ENCODE measurements at places on chromosomes 16 and 17.
A peak's percentile ranks its signal among the peaks of the same experiment; 100 is the strongest.

GRCh38 chr17:7703584-7704479 lies 1.2 kb upstream of the EFNB3 start:
- no peak for DNase-seq

- DNase-seq = no peak
Measured at GRCh38 chr17:62008294-62008693, 56.8 kb downstream of the MED13 start.

DNA sequence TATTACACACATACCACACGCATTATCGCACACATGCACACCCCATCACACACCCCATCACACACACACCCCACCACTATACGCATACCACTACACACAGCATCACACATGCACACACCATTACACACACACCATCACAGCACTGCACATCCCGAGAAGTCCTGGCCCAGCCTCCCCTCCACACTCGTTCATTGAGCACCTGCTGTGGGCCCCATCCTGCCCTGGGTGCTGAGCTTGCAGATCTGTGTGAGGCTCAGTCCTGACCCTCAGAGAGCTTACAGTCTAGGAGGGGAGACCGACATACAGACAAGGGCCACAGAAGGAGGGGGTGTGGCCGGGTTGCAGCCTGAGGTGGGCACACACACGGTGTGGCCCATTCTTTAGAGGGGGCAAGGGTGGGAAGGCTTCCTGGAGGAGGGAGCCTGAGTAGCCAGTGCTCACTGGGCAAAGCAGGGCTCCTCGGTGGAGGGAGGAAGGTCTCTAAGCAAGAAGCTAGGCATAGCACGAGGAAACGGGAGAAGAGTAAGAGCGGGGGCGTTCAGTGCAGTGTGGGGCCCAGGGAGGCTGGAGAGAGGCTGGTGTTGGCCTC lies 206.6 kb downstream of the NTN1 start:
- no peak for DNase-seq

DNA sequence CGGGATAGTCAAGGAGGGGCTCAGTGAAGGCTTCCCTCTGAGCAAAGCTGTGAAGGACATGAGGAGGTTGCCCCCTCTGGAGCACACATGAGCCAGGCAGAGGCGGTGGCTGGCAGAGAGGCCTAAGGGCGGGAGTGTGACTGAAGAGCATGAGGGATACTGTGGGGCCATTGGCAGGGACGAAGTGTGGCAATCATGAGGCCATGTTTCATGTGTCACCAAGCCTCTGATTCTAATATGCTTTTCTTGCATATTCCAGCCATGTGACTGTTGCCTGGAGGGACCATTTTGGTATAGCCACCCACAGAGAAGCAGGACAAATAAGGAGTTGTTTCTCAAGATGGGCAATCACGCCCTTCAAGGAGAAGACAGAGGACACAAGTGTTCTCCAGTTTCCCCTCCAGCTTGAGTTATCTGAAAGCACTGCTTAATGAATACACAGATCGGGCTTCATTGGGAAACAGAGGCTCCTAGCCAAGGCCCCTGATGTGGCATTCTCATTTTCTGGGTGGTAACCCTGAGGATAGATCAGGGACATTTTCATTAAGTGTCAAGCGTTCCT lies 68.0 kb downstream of the AKAP1 start:
- no peak for DNase-seq

DNA sequence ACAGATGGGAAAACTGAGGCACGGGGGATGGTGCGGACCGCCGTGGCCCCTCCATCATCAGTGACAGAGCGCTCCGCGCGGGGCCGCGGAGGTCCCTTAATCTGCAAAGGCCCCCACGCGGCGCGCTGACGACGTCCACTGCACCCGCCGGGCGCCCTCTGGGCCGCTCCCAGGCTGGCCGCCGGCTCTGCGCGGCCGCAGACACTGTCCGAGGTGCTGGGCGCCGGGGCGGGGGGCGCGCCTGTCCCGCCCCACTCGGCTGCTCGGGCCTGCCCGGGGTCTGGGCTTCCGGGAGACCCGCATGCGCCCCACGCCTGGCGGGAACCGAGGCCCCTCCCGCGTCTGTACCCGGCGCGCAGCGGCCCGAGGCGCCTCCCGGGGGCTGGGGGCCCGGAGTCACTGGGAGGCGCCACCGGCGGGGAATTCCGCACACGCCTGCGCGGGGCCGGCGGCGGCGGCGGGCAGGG lies 550 bp upstream of the RNF213 start:
- peak; percentile 84 for DNase-seq

DNA sequence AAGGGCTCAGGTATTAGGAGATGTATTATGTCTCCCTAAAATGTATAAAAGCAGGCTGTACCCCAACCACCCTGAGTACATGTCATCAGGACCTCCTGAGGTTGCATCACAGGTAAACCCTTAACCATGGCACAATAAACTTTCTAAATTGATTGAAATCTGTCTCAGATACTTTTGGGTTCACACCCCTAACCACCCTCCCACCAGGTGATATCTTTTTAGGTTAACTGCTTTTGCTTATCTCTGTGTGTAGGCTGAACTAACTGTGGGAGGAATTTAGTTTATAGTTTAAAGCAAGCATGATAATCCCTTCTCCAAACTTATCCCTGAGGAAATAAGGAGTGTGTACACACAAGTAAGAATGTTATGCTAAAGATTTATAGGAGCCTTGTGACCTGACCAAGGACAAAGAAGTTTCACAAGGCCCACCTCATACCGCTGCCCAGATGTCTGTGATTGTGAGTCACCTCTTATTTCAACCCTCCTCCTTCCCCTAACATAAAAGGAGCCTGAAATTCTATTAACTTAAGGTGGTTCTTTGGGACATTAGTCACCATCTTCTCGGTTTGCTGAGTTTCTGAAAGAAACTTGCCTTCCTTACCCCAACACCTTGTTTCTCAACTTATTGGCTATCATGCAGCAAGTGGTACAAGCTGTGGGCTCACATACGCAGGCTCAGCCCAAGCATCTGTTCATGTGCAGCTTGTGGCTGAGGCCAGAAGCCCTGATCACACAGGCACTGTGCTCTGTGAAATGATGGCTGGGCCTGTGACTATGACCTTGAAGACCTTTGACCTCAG lies 11.3 kb downstream of the PRSS22 start:
- DNase-seq = no peak

GRCh38 chr16:31052114-31052513 lies 18.8 kb downstream of the STX4 start:
- no peak for DNase-seq

- DNase-seq = no peak
Measured at GRCh38 chr17:16456742-16457316, 35.2 kb downstream of the LRRC75A start.

DNA sequence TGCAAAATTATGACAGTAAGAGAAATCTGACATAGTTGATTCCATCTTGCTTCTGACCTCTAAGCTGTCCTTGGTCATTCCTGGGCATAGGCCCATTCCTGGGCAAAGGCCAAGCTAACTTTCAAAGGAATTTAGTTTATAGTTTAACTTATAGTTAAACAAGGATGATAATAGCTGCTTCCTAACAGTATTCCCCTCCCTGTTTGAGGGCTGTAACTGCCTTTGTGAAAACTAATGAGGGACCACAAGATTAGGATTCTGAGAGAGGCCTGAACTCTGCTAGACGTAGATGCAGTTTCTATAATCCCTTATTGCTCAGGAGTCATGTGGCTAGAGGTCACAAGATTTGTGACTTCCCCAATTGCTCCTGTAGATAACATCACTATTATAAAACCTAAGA lies 80.2 kb upstream of the ASIC2 start:
- no peak for DNase-seq

- no peak for DNase-seq
Measured at GRCh38 chr16:81293909-81294802, 20.6 kb upstream of the GAN start.

DNA sequence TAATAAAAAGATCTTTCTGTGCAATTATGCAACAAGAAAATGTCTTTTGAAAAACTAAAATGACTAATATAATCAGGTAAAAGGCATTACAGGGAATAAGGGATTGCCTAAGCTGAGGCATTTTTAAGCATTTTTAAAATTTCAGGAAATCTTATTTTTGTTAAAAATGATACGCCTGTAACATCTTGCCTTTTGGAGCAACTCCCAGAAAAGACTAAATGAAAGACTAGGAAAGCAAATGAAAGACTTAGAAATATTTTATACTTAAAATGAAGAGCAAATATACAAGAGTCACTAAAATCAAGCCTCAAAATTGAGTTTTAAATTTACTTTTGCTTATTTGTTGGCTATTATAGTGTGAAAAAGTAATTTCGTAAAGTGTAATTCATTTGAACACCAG lies 55.8 kb downstream of the DUSP14 start:
- no peak for DNase-seq

DNA sequence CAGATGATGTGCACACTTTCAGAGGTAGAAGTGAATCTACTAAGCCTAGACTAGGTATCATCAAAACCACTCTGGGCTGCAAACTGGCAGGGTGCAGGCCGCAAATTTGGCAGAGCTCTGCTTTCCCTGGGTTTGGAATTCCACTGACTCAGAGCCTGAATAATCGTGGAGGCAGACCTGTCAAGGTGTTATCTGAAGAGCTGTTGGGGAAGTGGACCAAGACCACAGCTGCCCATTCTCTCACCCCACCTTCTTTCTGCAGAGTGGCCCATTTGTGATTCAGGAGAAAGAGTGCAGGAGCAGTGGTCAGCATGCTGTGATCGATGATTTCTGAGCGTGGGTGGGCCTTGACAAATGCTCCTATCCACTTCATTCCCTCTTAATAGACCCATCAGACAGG lies 45.8 kb upstream of the CBLN1 start:
- DNase-seq = no peak

GRCh38 chr16:143047-143446 lies 4.6 kb upstream of the NPRL3 start:
- no peak for DNase-seq

- DNase-seq = no peak
Measured at GRCh38 chr16:77549876-77550275, 115.0 kb upstream of the ADAMTS18 start.

GRCh38 chr17:61073799-61074513 lies 325.7 kb upstream of the TBX2 start:
- no peak for DNase-seq

DNA sequence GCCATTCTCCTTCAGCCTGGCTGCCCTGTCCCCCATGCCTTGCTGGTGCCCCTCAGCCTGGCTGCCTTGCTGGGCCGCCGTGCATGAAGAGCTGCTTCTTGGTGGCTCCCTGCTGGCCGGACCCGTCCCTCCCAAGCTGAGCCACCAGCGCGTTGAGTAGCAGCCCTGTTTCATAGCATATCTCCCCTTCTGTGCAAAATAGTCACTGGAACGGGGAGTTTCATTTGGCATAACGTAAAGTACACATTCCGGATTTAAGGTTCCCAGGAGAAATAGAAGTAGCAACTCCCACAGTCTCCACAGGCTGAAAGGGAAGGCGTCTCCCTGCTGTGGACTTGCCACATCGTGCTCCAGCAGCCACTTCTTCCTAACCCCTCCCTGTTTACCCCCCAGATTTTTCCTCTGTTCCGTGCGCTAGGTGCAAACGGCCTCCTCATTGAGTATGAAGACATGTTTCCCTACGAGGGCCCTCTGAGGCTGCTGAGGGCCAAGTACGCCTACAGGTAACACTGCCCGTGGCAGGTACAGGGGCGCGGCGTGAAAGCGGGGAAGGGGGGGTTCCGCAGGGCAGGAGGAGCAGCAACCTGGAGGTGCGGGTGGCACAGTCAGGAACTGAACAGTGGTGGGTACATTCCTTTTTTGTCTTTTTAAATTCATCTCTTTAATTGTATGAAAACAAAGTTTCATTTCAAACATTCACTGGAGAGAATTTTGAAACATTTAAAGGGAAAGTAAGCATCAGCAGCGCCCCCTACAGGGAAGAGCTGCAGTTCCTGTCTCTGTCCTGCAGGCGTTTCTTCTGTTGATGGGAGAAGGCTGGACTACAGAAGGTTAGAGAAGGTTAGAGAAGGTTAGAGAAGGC lies 5.8 kb upstream of the OGFOD3 start:
- peak; percentile 51 for DNase-seq

GRCh38 chr16:66278111-66278531 lies 88.4 kb upstream of the CDH5 start:
- no peak for DNase-seq

DNA sequence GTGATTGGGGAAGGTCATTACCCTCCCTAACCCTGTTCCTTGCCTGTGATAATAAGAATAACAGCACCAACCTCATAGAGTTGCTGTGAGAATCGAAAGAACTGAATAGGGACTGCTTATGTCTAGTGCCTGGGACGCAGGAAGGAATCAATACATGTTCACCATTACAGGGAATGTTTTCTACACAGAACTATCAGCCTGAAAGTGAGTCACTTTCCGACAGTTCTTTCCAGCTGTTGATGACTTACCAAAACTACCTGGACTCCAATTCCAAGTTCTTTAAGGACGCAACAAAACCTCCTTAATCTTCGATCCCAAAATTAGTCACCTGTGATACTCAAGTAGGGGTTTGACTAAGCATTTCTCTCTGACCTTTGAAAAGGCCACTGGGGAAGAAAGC lies 29.4 kb downstream of the ZNF423 start:
- DNase-seq = no peak

DNA sequence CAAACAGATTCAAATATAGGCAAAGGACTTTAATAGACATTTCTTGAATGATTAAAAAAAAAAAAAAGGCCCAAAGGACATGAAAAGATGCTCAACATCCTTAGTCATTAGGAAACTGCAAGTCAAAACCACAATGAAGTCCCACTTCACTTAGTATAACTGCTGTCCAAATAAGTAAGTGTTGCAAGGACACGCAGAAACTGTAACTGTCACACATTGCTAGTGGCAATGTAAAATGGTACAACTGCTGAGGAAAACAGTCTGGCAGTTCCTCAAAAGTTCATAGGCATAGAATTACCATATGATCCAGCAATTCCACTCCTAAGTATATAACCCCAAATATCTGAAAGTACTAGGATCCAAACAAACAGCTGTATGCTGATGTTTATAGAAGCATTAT lies 112.7 kb downstream of the BRIP1 start:
- DNase-seq = no peak

GRCh38 chr17:4479982-4480751 lies 18.5 kb upstream of the SPNS2 start:
- no peak for DNase-seq

GRCh38 chr16:31076319-31076718 lies 2.1 kb downstream of the ZNF646 start:
- DNase-seq = no peak

DNA sequence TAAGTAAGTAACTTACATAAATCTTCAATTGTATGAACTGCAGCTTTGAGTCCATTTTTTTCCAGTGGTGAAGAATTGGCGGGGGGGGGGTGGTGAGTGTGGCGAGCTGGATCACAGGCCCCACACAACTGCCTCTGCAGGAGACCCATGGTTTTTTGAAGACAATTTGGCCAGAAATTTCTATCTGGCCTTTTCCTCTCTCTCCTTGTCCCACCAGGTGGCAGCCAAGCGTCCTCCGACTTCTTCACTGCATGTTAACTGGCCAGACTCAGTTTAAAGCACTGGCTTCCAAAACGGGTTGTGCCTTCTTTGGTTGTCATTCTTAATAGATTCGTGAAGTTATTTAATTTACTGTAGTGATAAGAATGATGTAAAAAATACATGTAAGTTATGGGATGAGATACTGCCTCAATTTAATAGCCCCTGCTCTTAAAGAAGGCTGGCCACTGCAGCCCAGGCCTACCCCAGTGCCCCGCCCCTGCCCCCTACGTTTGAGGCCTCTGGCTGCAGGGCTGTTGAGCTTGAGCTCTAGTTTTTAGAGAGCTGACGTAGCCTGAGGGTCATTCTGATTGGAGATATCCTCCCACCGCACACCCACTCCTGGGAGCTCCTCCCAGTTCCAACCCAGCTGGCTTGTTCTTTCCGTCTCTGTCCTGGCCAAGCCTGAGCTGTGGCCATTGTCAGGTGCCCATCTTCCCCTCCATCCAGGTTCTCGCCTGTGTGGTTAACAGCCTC lies 36.4 kb downstream of the AKAP1 start:
- DNase-seq = no peak

All from CD4-positive, alpha-beta T cell treated with Interleukin-1 beta for 1 hour (primary cell).